ENCODE measurements at places on chromosomes 3 and 15.

GRCh38 chr15:70095408-70096214 is 2.1 kb downstream of the TLE3 start:
- no peak for DNase-seq

DNA sequence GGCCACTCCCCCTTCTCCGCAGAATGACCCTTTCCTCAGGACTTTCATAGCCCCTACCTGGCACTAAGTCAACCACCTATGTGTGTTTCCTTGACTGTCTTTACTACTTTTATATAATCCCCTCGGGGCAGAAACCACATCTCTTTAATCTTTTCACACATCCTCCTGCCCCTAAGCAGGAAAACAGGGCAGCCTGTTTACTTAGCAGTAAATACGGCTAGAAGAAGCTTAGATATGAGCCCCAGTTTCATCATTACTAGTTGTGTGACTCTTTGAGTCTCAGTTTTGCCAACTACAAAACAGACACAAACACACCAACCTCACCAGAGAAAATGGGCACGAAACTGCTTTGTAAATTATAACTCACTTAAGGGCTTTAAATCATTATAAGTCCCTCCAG is 98.3 kb downstream of the CYP19A1 start:
- no peak for DNase-seq

DNA sequence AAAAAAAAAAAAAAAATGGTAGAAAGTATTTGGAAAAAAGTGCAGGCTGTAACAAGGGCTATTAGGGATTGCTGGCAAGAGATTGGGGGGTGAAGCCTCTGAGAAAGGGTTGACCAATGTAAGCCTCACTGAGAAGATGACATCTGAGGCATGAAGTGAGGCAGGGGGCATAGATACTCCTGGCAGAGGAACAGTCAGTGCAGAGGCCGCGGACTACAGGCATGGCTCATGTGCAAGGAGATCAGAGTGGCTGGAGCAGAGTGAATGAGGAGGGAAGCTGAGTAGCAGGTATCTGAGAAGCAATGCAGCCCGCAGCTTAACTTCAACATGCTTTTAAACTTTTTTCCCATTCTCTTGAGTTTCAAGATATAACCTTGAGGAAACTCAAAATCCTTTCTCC is 5.4 kb downstream of the FBXL22 start:
- DNase-seq, result no peak

- DNase-seq, result no peak
These were observed 56.5 kb upstream of the ABHD17C start for GRCh38 chr15:80638553-80639167.

- DNase-seq, result no peak
These were observed 838.3 kb upstream of the ROBO1 start for GRCh38 chr3:80606073-80606472.

GRCh38 chr3:174884776-174885568 is 25.8 kb downstream of the NAALADL2 start:
- no peak for DNase-seq

Data from AG09309 (cell line).